ENCODE measurements at places on chromosomes 11 and 22.
A peak's percentile ranks its signal among the peaks of the same experiment; 100 is the strongest.

DNA sequence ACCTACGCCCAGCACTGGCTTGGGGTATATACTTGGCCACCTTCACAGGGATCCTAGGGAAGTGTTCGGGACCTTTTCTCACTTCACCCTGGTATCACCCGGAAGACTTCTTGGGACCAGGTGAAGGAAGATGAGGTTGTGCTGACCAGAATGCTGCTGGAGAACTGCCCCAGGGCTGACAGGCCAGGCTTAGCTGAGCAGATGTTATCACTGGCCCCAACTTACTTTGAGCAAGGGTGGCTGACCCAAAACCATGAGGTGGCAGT is 4.5 kb downstream of the FTH1 start:
- DNase-seq = no peak

DNA sequence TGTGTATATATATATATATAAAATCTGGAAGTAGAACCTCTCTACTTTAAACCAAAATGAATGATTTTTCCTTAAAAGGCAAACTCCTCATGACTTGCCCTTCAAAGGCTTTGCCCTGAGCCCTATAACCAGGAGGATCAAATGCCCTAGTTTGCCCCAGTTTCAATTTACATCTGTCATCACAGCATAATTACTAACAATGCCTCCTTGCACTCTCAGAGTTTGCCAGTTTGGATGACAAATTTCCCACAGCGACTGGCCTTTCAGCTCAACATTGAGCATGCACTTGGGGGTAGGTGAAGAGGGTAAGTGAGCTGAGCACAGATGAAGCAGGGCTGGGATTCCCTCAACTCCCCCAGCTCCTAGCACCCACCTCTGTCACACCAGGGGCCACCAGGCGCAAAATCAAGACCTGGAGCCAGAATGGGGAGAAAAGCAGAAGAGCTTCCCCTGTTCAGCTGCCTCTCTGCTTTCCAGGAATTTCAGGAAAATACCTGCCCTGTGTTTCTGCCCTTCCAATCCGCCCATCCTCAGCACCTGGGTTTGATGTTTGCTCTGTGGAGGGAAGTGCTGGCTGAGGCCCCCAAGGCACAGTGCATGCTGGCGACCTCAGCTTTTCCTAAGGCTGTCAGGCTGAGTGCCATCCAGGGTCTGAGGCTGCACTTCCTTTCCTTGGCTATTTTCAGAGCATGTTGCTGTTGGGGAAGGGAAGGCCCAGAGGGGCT is 67.5 kb downstream of the ADAMTS15 start:
- DNase-seq = peak; percentile 12

- no peak for DNase-seq
Measured at GRCh38 chr22:24430431-24431308, 3.3 kb downstream of the ADORA2A start.

GRCh38 chr22:18023509-18024275 is 669 bp downstream of the MICAL3 start:
- DNase-seq = peak; percentile 30

GRCh38 chr22:29964776-29965175 is 81.8 kb downstream of the MTMR3 start:
- no peak for DNase-seq

GRCh38 chr11:28874706-28875105 is 766.5 kb downstream of the METTL15 start:
- DNase-seq = no peak

DNA sequence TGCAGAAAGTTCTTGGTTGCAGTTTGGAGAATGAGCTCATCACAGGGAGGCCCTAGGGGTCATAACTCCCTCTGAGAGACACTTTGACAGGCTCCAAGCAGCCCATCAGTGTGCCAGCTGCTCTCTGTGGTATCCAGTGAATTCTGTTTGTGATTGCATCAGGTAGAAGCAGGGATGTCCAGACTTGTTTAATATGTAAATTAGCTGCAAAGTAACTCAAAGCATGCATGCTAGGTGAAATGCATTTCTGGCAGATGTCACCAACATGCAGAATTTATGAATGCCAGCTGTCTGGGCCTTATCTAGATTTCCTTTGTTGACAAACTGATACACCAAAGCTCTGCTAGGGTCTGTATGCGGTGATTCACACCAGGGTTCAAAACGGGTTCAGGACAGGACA is 123.6 kb upstream of the MTNR1B start:
- DNase-seq = peak; percentile 56

- no peak for DNase-seq
Measured at GRCh38 chr11:107293677-107294344, 163.8 kb downstream of the CWF19L2 start.

- no peak for DNase-seq
Measured at GRCh38 chr11:130905512-130905911, 10.8 kb downstream of the SNX19 start.

GRCh38 chr11:33208150-33208549 is 46.9 kb upstream of the CSTF3 start:
- DNase-seq = no peak

- DNase-seq = no peak
Measured at GRCh38 chr11:60288531-60288930, 8.1 kb downstream of the MS4A4A start.

- no peak for DNase-seq
Measured at GRCh38 chr22:22060200-22061084, 77.9 kb upstream of the TOP3B start.

- DNase-seq = no peak
Measured at GRCh38 chr11:36053281-36053680, 109.4 kb downstream of the LDLRAD3 start.

DNA sequence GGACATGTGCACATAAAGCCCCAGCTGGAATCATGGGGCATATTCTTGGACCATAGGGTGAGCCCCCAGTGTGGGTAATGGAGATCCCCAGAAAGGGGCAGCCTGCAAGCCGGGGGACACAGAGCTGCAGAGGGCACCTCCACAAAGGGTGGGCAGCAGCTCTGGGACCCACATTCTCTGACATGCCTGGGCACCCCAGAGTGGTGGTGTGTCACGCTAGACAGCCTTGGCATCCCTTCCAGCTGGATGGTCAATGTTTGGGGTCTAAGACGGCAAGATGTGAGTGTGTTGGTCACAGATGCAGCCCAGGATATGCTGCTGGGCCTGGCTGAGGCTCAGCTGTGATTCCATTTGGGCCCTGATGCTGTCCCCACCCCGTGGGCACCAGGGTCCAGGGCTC is 9.7 kb downstream of the ADORA2A start:
- no peak for DNase-seq

DNA sequence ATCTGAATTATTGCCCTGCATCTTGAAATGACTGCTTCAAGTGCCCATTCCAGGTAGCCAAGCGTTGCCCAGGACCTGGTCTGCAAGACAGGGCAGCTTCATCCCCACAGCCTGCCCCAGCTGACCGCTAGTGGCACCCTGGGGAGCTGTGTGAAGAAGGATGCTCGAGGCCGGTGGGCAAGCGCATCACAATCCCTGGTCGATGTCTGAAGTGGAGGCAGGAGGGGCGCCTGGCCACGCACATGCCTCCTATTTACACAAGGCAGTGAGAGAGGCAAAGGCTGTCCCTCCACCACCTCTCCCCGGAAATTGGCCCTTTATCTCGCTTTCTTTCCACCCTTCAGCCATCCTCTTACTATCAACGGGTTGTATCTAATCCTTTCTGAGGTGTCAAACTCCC is 28.1 kb upstream of the PHF21A start:
- DNase-seq = no peak

- no peak for DNase-seq
Measured at GRCh38 chr11:14018441-14018840, 55.9 kb downstream of the SPON1 start.

- no peak for DNase-seq
Measured at GRCh38 chr11:76321340-76321739, 59.6 kb downstream of the THAP12 start.

GRCh38 chr11:82719361-82720105 is 14.1 kb downstream of the FAM181B start:
- no peak for DNase-seq

DNA sequence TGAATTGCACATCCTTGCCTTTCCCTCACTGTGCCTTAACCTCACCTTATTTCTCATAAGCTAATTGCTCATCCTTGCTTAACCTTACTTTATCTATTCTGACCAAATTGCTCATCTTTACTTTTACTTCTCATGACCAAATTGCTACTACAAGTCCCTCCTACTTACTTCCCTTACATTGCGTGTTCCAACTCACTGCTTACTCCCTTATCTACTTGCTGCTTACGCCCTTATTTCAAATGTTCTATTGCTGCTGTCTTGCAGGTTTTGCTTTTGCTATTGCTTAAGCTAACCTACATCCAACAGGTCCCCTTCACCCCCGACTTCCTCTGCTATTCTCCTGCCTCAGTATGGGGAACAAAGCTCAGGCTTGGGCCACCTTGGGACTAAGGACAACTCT is 8.0 kb downstream of the OR8B2 start:
- DNase-seq = no peak

DNA sequence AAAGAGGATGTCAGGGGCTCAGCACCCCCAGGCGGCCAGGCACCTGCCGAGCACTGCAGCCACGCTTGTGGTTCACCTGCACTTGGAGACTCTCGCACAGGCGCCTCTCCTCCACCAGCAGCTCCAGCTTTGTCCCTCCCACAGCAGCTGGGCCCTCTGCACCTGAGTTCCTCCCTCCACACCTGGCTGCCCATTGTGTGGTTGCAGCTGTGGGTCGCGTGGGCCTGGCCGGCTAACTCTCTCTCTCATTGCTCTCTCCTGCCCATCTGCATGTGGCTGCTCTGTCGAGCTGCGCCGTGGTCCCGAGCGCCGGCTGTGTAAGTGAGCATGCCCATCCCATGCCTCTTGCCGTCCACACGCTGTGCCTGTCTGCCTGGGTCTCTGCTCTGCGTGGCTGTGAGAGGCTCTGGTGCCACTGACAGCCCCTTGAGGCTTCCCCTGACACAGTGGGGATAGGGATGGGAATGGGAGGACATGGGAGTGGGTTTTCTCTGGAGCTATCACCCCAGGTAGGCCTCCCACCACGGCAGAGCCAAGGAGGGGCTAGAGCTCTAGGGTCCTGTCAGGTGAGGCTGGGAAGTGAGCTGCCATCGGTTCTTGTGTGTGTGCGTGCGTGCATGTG is 8.5 kb upstream of the ACR start:
- no peak for DNase-seq

GRCh38 chr11:27328614-27329013 is 34.4 kb downstream of the CCDC34 start:
- DNase-seq = no peak

- DNase-seq = no peak
Measured at GRCh38 chr11:71119656-71120269, 132.6 kb downstream of the SHANK2 start.

DNA sequence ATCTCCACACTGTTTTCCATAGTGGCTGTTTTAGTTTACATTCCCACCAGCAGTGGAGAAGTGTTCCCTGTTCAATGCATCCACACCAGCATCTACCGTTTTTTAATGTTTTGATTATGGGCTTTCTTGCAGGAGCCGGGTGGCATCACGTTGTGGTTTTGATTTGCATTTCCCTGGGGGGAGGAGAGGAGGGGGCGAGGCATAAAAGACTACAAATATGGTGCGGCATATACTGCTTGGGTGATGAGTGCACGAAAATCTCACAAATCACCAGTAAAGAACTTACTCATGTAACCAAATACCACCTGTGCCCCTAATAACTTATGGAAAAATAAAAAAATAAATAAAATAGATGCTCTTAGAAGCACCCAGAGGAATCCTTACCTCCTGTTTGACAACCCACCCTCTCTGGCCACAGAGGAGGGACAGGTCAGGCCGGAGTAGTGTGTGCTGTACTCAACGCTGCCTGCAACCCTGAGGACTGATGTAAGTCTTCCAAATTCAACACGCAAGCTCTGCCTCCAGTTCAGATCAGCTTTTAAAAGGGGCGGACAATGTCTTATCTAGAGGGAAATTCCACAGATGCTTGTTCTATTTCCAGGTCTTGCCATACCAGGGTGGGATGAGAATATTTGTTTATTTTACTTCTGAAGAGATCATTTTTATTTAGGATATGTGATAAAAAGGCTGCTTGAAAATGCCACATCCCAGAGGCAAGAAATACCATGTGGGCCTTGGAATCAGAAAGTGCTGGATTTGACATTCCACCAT is 329.6 kb upstream of the B3GAT1 start:
- no peak for DNase-seq

GRCh38 chr11:64157631-64158394 is 8.1 kb downstream of the MACROD1 start:
- DNase-seq = no peak

- DNase-seq = no peak
Measured at GRCh38 chr11:24872186-24872585, 375.3 kb downstream of the LUZP2 start.

GRCh38 chr22:49856343-49856742 is 2.7 kb downstream of the ZBED4 start:
- DNase-seq = no peak

GRCh38 chr11:83681031-83681781 is 395.0 kb upstream of the CCDC90B start:
- no peak for DNase-seq

DNA sequence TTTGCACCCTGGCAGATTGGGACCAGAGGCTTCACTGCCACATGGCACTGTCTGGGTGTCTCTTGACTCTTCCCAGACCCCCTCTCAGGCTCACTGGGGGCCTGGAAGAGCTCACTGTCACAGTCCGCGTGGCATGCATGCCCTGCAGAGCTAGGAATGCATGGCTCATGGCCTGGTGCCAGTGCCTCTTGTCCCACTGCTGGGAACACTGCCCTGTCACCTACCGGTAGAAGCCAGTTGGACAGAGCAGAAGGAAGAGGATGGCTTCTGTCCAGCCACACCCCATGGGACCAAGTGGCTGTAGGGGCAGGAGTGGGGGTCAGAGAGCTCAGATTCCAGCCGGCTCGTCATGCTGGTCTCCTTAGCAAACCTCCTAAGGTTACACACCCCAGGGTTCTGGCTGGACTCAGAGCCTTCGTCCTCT is 29.7 kb downstream of the MB start:
- DNase-seq = no peak

GRCh38 chr22:46971099-46971763 is 208.8 kb downstream of the TBC1D22A start:
- DNase-seq = no peak

- DNase-seq = no peak
Measured at GRCh38 chr11:933936-934335, 8.3 kb downstream of the AP2A2 start.

DNA sequence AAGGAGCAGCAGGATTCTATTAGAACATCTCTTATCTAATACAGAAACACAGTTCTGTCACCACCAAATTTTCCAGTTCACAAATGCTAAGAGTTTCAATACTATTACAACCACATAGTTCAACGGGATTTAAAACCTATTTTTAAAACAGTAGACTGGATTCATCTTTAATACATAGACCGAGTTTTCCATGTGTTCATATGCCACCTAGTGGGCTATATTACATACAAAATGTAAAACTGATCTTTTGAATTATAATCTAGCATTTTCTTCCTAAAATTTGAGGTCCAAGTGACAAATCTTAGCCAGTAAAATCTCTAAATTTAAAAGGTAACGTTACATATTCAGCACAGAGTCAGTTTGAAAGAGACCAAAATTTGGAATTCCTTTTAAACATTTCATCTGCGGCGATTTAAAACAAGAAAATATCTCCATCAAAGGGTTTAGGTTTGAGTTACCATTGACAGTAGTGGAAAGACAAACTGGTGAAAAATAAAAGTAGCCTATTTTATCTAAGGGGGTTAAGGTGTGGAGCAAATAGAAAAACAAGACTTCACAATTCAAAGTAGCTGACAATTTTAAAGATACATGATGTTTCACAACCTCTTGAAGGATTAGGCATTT is 269.3 kb upstream of the MPPED2 start:
- no peak for DNase-seq
